ENCODE measurements at places on chromosomes 4 and X. TPM values are rescaled to one million over a fixed set of nuclear protein-coding genes. Genes with fewer than 3 reads are reported as not detected.

Gene IL15
- total RNA-seq, result 7.1 TPM

Gene CXCL9
- total RNA-seq, result 0.56 TPM

Gene ADAMTS3
- 6.2 TPM for total RNA-seq

Gene RNF175
- total RNA-seq, result 0.52 TPM

Gene TMEM255A
- 6.3 TPM for total RNA-seq

Gene ARHGAP6
- 20.2 TPM for total RNA-seq

Gene HSFX4
- not detected for total RNA-seq

Gene TMEM35A
- total RNA-seq, result 13.8 TPM

Gene FOXR2
- not detected for total RNA-seq

Gene NLRP2B
- total RNA-seq, result not detected

Gene TTC29
- not detected for total RNA-seq

Gene AIFM1
- total RNA-seq, result 22.6 TPM

Gene FBXW7
- 37.7 TPM for total RNA-seq

Gene AMTN
- not detected for total RNA-seq

Gene FGB
- 1.5 TPM for total RNA-seq

Gene PLXNA3
- total RNA-seq, result 31.1 TPM

Gene NKX1-1
- total RNA-seq, result not detected

Gene PNMA3
- total RNA-seq, result not detected

Gene TMEM150C
- 9.7 TPM for total RNA-seq

Gene GPR173
- total RNA-seq, result 3.7 TPM

Gene ARSH
- total RNA-seq, result not detected

Gene SLC4A4
- 2.0 TPM for total RNA-seq

Gene DCAF12L1
- 1.8 TPM for total RNA-seq

Gene FGFBP2
- 0.52 TPM for total RNA-seq

Gene POF1B
- total RNA-seq, result 1.5 TPM

Gene STS
- total RNA-seq, result 16.1 TPM

Gene ANK2
- 161 TPM for total RNA-seq

All from posterior vena cava (tissue), 2 donors.